Stimulated activated CD8-positive, alpha-beta memory T cell treated with anti-CD3 and anti-CD28 coated beads, Interleukin-7, amount 100 ng/mL, for 1 hour (primary cell): ENCODE measurements at places on chromosomes 2 and 18.
A peak's percentile ranks its signal among the peaks of the same experiment; 100 is the strongest.

GRCh38 chr2:195388028-195388427, 269.0 kb upstream of the SLC39A10 start:
- no peak for DNase-seq

GRCh38 chr2:160326786-160327185, 126.7 kb upstream of the ITGB6 start:
- DNase-seq = no peak

DNA sequence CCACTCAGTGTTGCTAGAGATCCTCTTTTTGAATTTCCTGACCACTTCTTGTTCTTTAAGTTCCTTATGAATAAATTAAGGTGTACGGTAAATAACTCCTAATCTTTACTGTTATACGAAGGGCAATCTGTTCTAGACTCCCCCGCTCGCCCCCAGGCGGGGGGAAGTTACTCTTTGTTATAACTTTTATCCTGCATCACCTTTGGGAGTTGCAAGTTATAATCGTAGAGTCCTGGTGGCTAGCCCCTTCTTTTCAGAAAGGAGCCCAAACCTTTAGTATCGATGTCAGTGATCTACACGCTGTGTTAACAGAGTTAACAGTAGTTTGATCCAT, 652 bp downstream of the GCA start:
- DNase-seq = no peak

DNA sequence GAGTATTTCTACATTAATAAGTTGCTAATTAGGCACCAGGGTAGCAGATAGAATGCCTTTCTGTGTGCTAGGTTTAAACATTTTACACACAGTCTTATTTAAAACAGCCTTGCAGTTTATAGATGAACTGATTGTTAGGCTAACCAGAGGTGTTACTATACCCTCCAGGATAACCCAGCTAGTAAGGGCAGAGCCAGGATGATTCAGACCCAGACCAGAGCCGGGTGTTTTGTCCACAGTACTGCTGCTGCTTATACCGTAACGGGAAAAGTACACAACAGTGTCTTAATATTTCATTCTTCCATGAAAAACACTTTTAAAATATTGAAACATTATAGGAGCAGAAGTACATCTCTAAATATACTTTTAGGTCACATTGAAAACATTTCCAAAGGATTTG, 82.7 kb downstream of the MALT1 start:
- no peak for DNase-seq

DNA sequence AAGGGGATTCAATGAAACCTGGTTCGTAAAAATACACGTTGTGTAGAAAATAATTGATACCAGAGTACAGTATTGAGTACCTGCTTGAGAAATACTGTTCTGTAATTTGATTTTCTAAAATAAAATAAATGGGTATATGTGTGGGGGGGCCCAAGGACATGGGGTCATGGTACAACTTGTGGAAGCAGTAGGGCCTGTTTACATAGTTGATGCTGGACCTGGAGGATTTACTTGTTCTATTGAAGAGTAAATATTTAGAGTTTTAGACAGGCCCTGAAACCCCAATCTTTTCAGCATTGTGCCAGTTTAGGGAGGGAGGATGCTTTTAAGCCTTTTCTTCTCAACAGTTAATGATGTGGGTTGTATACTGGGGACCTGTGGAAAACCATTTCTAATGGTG, 11.7 kb downstream of the CERS6 start:
- DNase-seq = no peak

GRCh38 chr2:174711206-174711605, 53.1 kb downstream of the CHRNA1 start:
- DNase-seq = no peak

DNA sequence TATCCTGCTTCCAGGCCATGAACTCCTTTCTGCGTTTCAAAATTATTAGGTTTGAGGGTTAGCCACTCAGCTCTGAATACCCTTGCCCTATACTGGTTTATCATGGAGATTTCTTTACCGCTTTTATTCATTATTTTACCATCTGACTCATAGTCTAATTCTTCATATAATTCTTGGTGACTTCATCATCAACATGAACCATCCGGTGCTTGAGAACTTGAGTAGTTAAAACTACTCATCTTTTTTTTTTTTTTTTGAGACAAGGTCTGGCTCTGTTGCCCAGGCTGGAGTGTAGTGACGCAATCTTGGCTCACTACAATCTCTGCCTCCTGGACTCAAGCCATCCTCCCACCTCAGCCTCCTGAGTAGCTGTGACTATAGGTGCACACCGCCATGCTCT, 94.2 kb upstream of the LHCGR start:
- DNase-seq = no peak

- no peak for DNase-seq
These were observed 46.7 kb upstream of the FHOD3 start for GRCh38 chr18:36250827-36251226.

DNA sequence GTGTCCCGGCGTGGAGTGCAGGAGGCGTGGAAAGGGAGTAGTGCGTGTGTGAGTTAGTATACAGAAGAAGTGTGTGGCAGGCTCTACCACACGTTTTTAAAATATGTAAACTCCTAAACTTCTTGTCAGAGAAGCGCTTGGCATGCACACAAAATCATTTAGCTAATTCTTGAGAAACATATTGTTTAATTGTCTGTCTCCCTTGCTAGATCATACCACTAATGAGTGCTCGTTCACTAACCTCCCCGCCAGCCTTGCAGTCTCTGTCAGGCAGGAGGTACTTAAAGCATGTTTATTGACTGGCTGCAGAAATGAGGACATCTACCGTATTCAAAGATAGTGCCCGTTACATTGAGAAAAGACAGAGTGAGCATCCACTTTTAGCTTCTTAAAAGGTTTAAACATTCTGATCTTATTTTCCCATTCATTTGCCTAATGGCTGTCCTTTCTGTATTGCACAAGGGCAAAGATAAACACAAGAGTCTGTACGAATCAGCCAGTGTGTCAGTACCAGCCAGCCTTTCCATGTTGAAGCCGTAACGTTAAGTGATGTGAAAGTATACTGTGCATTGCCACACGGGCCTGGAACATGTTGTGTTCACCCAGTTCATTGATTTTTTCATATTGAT, 41.4 kb downstream of the TRAPPC12 start:
- no peak for DNase-seq

DNA sequence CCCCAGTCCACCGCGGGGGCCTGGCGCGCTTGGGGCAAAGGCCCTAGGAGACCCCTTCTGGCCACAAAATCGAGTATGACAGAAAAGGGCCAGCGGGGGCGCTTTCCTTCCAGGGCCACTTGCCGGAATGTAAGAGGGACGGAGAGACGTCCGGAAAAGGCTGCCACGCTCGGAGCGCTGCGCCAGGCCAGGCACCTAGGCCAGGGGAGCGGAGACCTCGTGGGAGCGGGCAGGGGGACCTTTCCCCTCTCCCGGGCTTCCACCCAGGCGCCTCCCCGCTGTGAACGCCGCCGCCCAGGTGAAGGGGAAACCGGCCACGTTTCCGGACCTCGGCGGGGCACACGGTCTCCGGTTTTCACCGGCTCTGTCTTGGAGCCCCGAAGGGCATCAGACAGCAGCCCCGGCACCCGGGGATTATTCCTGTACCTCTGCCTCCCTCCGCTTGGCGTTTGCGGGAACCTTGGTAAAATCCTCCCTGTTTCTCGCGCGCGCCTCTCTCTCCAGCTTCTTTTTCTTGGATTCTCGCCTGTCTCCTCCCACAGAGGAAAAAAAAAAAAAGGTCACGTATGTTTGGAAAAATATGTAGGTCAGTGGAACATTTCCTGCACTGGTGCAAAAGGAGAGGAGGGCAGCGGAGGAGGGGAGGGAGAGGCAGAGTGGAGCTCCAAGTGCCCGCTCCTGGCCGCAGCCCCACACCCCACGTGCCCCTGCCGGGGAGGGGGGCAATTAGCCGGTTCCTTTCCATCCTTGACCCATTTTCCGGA, 1.2 kb upstream of the NPAS2 start:
- DNase-seq = no peak

DNA sequence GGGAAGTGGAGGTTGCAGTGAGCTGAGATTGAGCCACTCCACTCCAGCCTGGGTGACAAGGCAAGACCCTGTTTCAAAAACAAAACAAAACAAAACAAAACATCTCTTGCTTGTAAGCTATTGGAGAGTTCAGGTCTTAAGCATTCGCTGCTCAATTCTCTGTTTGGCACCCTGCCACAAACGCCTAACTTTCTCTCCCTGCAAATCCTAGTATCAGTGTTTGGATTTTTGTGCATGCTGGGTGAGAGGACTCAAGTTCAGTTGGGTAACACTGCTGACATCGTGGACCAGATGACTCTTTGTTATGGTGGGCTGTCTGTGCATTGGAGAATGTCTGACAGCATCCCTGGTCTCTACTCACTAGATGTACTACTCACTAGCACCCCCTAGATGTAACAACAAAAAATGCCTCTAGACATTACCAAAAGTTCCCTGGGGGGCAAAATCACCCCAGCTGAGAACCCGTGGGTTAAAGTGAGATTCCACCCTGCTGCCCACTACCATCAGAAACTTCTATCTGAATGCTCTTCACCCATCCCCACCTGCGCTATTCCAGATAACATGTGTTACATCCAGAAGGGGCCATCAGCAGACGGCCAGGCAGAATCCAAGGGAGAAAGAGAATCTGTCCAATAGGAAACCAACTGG, 50.9 kb downstream of the CACNB4 start:
- no peak for DNase-seq

- DNase-seq = no peak
These were observed 183.8 kb downstream of the MYCN start for GRCh38 chr2:16123856-16124780.

- no peak for DNase-seq
These were observed 19.7 kb upstream of the EMILIN2 start for GRCh38 chr18:2827061-2827460.

DNA sequence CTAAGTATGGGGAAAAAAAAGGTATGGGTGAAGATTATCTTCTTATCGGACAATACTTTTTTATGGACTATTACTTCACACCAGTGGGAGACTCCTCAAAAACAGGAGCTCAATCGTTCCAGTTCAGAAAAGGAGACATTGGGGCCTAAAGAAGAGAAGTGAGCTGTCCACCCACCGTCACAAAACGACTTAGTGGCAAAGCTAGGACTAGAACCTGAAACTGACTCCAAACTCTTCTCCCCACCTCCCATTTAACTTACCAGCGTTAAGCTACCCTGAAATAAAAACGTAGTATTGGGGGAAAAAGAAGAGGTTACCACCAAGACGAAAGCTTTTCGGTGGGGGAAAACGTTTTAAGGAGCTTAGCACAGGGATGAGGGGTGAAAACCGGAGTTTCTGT, 503 bp downstream of the GTF3C3 start:
- DNase-seq = no peak

- peak; percentile 59 for DNase-seq
These were observed 16.5 kb downstream of the B3GNT7 start for GRCh38 chr2:231411831-231412617.

- DNase-seq = no peak
These were observed 35.9 kb upstream of the NARS1 start for GRCh38 chr18:57657542-57657941.

- DNase-seq = no peak
These were observed 104.3 kb downstream of the TTC27 start for GRCh38 chr2:32732120-32732519.

GRCh38 chr2:97699765-97700444, 13.5 kb upstream of the ZAP70 start:
- DNase-seq = peak; percentile 44

DNA sequence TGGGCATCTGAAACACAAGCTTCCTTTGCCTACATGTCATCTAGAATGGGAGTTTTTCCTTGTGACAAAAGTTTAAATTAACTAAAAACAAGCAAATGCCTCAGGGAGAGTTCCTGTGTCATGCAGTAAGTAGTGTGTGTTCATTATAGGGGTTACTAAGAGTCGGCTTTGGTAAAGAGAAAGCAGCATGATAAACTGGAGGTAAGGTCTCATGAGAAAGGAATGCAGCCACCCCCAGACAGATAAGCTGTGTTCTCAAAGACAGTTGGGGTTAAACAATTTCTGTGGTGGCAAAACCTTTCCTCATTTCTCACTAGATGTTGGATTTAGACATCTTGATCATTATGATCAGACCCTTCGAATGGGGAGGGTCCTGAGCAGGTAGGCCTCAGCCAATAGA, 129.7 kb downstream of the MAP4K4 start:
- no peak for DNase-seq

DNA sequence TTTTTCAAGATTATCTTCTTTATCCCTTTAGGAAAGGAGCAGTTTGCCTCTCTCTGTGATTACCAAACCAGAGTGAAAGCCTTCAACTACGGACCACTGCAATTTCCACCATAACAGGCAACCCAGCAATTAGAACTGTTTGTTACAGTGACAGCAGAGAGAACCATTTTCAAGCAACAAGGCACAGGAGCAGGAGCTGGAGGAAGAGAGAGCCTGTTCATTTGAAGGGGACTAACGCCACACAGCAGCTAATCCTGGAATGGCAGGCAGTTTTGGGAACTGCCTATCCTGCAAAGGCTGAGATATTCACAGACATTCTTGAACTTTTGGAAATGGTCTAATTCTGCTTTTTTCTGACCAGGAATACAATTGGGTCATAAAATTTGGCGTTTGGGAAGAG, 1541.9 kb upstream of the PIK3C3 start:
- DNase-seq = no peak

GRCh38 chr2:219284501-219285372, 5.6 kb downstream of the DNAJB2 start:
- no peak for DNase-seq

- no peak for DNase-seq
These were observed 441 bp downstream of the MPHOSPH10 start for GRCh38 chr2:71130905-71131244.

GRCh38 chr2:20334605-20335203, 15.9 kb downstream of the PUM2 start:
- DNase-seq = no peak

- DNase-seq = no peak
These were observed 274.8 kb upstream of the SLC39A10 start for GRCh38 chr2:195382186-195382585.

- no peak for DNase-seq
These were observed 93.5 kb downstream of the SPIRE1 start for GRCh38 chr18:12564378-12564777.

- DNase-seq = no peak
These were observed 82.3 kb upstream of the LDLRAD4 start for GRCh38 chr18:13136056-13136903.

DNA sequence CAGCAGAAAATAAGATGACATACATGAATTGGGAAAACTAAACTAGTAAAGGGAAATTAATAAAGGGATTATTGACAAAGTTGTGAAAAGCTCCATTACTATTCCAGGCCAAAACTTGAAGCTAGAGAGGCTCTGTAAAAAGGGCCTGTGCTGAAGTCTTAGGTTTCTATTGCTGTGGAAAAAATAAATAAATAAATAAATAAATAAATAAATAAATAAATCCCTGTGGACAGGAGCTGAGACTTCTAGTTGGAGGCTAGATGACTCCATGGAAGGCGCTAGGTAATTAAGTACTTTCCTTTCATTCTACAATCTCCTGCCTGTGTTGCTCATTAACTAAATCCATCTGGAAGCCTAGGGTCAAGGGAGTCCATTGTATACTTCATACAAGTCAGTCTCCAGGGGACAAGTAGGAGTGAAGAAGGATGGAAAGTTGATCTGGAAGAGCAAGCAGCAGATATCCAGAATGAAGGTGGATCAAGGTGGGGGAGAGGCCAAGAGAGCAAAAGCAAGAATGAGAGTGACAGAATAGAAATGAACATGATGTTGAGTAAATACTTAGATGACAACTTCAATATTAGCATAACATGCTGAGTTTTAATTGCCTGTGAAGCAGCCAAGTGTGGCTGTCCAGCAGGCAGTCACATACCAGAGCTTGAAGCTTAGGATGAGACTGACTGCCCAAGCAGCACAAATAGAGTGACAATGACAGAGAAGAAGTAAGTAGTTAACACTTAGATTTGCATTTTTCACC, 26.2 kb upstream of the CCNT2 start:
- DNase-seq = no peak

- no peak for DNase-seq
These were observed 758.0 kb upstream of the ZEB2 start for GRCh38 chr2:145277922-145278321.
